ENCODE measurements at places on chromosomes 2 and 18. TPM values are rescaled to one million over a fixed set of nuclear protein-coding genes. Genes with fewer than 3 reads are reported as not detected.

FIGN gene
- total RNA-seq, result 0.43 TPM

DNA sequence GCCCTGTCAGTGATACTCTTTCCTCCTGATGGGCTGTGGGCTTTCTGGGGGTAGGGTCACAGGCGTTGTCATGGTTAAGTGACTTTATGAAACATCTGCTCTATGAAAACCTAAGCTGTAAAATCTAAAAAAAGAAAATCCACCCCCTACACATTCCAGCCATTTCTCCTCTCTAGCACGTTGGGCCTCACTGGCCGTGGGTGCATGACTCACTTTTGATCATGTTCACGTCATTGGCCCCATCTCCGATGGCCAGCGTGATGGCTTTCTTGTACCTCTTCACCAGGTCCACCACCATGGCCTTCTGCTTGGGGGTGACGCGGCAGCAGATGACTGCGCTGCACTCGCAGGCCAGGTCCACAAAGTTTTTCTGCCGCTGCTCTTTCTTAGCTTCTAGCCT lies 39.3 kb upstream of the NARS1 start:
- DNase-seq, result peak; percentile 26

GRCh38 chr2:38862476-38862875 lies 13.3 kb downstream of the DHX57 start:
- DNase-seq, result no peak

GRCh38 chr2:96354492-96354891 lies 18.9 kb downstream of the NCAPH start:
- DNase-seq, result no peak

- DNase-seq, result peak; percentile 97
These were observed 54.9 kb upstream of the BZW1 start for GRCh38 chr2:200756618-200757321.

SFT2D3 gene
- total RNA-seq, result 3.6 TPM

DNA sequence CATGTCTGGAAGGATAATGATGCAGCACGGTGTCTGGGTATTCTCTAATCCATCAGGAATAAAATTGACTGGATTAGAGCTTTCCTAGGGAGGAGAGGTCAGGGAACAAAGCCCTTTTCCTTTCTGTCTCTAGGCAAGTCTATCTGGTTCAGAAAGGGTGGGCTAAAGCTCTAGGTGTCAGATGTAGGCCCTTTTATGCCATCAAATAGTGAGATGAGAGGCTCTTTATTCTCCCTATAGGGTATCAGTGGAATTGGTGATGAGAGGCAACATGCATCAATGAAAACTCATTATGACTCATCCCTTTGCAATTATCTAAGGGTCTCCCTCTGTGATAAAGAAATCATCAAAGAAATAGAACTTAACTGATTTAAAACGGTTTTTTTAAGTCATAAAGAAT lies 328.0 kb upstream of the CRIM1 start:
- no peak for DNase-seq

TXNL4A gene
- 163 TPM for total RNA-seq

DNA sequence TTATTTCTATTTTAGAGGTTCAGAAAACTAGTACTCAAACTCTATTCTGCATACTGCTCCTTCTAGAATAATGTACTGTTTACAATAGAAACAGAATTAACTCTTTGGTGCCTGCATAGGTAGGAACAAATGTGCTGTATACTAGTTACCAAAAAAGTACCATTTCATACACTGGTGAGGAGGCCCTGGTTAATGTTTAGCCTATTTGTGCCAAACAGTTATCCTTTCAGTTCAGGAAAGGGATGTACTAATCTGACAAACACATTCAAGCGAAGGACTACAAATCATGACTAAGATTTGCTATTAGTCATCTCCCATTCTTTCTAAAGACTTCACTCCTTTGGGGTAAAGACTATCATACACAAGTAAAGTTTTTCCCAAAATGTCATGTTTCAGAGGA lies 47.4 kb downstream of the EXOC6B start:
- DNase-seq, result peak; percentile 75

DNA sequence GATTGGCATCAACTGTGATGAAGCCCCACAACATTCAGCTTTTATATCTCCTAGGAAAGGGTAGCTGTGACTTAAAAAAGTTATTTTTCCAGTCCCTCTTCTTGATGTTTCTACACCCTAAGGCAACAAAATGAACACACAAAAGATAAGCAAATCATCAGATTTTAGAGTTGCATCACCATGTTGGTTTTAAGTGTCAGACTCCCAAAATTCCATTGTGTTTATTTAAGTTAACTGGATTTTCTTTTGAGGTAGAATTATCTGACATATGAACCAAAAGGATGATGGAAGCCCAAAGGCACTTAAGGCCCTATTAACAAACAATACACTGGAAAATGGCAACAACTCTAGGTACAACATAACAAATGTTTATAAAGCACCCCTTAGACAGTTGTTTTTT lies 261.7 kb upstream of the SLC39A10 start:
- DNase-seq, result no peak

REG1B gene
- total RNA-seq, result not detected

KLHL14 gene
- not detected for total RNA-seq

- DNase-seq, result no peak
These were observed 48.8 kb downstream of the ASB1 start for GRCh38 chr2:238475566-238475965.

- no peak for DNase-seq
These were observed 127.3 kb upstream of the NYAP2 start for GRCh38 chr2:225272173-225272572.

SKA1 gene
- 43.1 TPM for total RNA-seq

- peak; percentile 23 for DNase-seq
These were observed 285.9 kb downstream of the RNF144A start for GRCh38 chr2:7203056-7203467.

GPR39 gene
- total RNA-seq, result 6.9 TPM

GRCh38 chr2:72515696-72516095 lies 310.1 kb downstream of the EXOC6B start:
- no peak for DNase-seq

DNA sequence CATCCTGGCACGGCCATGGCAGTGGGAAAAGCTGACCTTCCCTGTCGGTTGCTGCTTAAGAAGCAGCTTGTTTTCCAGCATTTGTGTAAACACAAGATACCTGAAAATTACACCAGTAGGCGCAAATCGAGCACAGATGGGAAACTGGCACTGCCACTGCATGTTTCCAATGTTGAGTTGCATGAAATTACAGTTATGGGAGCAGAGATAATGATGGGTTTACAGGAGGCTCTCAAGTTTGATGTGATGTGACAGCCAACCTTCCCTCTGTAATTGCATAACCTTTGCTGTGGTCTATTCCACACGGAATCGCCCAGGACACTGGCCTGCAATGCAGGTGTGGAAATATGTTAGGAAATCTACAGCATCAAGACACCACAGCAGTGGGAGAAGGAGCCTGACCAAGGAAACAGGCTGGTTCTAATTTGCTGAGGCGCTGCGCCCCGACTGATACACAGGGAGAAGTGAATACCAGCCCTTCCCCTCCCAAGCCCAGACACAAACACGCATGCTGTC lies 17.4 kb downstream of the GPR45 start:
- DNase-seq, result no peak

DNA sequence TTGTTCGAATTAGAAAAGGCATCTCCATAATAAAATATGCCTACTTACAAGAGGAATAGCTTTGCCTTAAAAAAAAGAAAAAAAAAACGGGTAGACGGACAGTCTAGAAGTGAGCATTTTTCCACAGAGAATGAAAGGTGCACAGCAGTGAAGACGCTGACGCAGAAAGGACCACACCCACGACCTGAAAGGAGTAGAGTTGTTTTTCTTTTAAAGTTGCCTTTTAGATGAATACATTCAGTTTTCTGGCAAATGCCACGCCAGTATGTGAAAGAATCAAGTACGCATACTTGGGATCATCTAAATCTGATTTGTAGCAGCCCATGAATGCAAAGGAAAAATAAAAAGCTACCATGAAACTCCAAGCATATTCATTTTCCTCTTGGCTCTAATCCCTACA lies 809.2 kb upstream of the SOX11 start:
- DNase-seq, result no peak

TLX2 gene
- total RNA-seq, result not detected

DNA sequence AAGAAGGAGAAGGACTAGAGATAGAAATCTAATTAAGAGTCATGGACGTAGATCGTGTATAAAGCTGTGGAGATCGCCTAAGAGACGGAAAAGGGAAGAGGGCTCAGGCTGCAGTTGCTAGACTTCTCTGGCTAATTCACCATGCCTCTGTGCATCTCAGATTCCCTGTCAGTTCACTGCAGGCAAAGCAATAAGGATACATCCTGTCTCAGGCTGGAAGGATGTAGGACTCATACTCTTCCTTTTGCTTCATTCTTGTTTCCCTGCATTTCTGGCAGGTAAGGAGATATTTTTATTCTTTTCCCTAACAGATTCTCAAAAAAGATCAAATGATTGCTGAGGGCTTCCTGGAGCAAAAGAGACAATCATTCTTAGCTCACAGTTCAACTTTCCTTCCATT lies 112.5 kb downstream of the AP1S3 start:
- peak; percentile 65 for DNase-seq

COQ10B gene
- 22.3 TPM for total RNA-seq

PLGLB2 gene
- total RNA-seq, result 0.26 TPM

TMEM163 gene
- 1.0 TPM for total RNA-seq

DNA sequence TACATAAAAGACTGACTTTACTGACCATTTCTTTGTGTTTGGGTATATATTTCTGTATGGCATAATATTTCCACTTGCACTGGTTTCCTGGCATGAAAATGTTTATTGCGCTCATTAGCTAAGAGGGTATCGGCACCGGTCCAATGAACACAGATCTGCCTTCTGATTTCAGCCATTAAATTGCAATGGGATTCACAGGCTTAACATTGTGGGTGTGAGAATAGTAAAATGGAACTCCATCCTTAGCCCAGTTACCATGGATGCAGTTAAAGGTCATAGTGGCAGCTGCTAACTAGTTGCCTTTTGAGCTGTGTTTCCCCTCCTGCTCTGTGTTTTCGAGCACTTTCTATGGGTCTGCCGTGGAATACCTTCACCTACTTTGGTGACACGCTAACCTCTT lies 352.6 kb upstream of the POU3F3 start:
- DNase-seq, result no peak

PLGLB1 gene
- total RNA-seq, result 0.17 TPM

DNA sequence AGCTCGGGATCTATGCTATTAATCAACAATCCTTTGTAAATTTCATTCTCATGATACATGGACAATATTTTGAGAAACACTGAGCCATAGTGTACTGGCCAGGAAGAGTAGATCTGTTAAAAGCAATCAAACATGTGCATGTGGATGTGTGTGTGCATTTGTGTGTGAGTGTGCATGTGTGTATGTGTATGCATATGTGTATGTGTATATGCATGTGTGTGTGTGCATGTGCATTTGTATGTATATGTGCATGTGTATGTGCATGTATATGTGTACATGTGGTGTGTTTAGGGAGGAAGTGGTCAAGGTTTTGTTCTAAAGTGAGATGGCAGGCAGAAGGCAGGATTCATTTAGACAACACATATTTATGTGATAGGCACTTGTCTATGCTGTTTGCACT lies 623.8 kb downstream of the ADCYAP1 start:
- DNase-seq, result no peak

DNA sequence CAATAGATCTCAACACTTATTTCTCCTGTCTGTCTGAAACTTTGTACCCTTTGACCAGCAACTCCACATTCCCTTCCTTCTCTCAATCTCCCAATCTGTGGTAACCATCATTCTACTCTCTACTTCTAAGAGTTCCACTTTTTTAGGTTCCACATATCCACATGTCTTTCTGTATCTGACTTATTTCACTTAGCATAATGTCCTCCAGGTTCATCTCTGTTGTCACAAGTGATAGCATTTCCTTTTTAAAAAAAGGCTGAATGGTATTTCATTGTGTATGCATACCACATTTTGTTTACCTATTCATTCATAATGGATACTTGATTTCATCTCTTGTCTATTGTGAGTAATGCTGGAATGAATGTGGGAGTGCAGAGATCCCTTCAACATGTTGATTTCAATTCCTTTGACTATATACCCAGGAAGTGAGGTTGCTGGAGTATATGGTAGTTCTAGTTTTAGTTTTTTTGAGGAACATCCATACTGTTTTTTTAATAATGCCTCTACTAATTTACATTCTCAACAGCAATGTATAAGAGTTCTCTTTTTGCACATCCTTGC lies 18.8 kb upstream of the MMADHC start:
- no peak for DNase-seq

XIRP2 gene
- total RNA-seq, result 0.18 TPM

HOXD13 gene
- 3.2 TPM for total RNA-seq

GRCh38 chr2:172588931-172589330 lies 33.0 kb downstream of the PDK1 start:
- DNase-seq, result peak; percentile 47

DNA sequence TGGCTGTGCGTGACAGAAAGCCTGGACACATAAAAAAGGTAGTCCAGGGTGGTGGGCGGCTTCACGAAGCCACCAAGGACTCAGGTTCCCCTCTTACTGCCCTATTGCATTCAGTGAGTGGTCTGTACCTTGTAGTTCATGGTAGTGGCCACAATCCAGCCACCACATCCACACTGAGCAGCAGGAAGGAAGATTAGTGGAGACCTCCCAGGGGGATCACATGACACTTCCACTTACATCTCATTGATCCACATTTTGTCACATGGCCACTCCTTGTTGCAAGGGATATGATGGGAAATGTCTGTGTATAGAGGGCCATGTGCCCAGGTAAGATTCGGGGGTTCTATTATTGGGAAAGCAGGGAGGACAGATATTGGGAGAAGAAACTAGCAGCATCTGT lies 13.7 kb downstream of the IL1R2 start:
- DNase-seq, result no peak

LIMS3 gene
- 6.4 TPM for total RNA-seq

GRCh38 chr18:23106575-23106974 lies 28.7 kb upstream of the CABLES1 start:
- DNase-seq, result peak; percentile 99

RUFY4 gene
- total RNA-seq, result not detected
